ENCODE measurements at places on chromosomes 11 and 22.

- no peak for DNase-seq
These were observed 44.4 kb downstream of the GDPD5 start for GRCh38 chr11:75481223-75481921.

DNA sequence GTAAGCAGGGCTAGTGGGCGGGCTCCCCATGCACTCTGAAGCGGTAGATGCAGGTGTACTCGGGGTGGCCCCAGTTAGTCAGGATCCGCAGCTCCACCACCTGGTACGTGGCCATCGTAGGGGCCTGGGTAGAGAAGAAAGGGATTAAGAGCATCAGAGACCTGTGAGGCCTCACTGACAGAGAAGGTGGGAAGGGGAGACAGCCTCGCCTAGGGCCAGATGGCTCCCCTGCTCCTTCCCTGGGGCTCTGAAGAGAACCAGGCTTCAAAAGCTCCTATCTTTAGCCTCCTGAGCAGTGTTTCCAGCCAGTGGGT, 19.6 kb downstream of the SUN2 start:
- no peak for DNase-seq

- no peak for DNase-seq
These were observed 9.3 kb downstream of the MRPL16 start for GRCh38 chr11:59801160-59801706.

DNA sequence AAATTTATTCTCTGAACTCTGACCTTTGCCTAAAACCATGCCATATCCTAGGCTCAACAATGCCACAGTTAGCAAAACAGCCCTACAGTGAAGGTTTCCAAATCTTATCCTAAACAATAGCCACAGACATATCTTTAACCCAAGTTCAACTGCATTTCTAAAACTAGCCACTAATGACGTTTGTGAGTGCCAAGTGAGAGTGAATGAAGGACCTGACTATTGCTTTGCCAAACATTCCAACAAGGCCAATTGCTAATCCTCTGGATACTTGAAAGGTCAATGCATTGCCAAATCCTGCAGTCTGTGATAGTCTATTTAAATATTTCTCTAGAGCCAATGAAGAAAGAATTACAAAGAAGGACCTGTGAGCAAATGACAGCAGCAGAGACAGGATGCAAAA, 2.5 kb upstream of the OR4C45 start:
- no peak for DNase-seq

GRCh38 chr22:21009638-21010425, 5.1 kb upstream of the P2RX6 start:
- no peak for DNase-seq

DNA sequence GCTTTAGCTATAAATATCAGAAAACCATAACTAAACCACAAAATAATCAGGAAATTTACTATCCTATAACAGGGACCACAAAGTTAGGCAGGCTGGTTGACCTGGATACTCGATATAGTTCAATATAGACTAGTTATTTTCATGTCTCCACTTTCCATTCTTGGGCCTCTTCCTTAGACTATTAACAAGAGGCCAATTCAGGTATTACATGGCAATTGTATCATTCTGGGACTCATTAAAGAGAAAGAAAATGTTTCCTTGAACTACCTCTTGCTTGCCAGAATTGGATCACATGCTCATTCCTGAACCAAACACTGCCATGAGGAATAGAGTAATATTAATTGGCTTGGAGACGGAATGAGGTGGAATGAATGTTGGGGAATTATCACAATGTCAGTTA, 76.0 kb downstream of the EIF3M start:
- DNase-seq = no peak

- DNase-seq = no peak
These were observed 23.1 kb downstream of the PRDM11 start for GRCh38 chr11:45169310-45170072.

GRCh38 chr11:111423250-111423615, 44.2 kb upstream of the POU2AF1 start:
- no peak for DNase-seq

- DNase-seq = no peak
These were observed 8.1 kb downstream of the INPP5J start for GRCh38 chr22:31130873-31131272.

DNA sequence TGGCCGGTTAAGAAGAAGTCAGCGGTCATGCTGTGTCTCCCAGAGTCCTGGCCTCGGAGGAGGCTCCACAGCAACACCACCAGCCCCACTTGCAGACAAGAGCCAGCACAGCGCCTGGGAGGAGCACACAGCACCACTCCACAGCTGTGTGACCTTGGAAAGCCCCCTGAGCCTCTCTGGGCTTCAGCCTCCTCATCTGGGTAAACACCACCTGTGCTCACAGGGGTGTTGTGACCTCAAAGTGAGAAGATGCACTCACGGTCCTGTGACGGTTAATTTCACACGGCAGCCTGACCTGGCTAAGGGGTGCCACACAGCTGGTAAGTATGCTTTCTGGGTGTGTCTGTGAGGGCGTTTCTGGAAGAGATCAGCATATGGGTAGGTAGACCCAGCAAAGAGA, 54.7 kb downstream of the PHF21B start:
- DNase-seq = no peak

DNA sequence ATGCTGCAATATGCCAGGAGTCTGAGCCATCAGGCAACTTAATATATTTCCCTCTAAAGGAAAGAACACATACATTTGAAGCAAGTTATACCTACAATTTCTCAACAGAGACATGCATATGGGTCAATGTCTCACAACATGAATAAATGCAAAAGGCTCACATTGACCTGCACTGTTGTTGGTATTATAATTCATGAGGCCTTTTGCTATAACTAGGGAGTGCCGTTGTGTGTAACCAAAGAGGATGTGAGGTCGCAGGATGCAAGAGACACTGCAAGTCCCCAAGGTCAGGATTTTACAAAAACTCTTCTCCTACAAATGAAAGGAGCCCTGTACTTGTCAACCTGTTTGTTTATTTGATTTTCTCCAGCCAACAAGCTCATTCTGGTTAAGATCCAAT, 250.5 kb downstream of the LARGE1 start:
- DNase-seq = no peak

- no peak for DNase-seq
These were observed 127.7 kb upstream of the MTNR1B start for GRCh38 chr11:92841719-92842118.

- no peak for DNase-seq
These were observed 1074.9 kb downstream of the FAM181B start for GRCh38 chr11:81658722-81659121.

DNA sequence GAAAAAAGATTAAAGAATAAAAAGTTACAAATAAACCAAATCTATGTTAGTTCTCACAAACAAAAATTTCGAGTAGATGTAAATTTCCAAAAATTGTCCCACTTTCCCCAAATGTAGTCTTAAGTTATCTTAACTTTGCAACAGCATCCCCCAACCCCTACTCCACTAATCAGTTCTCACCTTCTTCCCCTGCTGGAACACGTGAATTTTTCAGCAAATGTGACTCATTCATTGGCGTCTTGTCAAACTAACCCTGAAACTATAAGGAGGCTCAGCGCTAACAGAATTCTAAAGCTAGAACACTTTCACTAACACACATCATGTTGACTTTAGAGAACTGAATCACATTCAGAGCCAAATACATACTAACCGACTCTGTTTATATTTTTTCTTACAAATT, 46.1 kb downstream of the PHF21A start:
- no peak for DNase-seq

GRCh38 chr22:37607010-37607934, 1.4 kb upstream of the GGA1 start:
- DNase-seq = peak; percentile 89

- no peak for DNase-seq
These were observed 325.1 kb upstream of the MPPED2 start for GRCh38 chr11:30911247-30911646.

DNA sequence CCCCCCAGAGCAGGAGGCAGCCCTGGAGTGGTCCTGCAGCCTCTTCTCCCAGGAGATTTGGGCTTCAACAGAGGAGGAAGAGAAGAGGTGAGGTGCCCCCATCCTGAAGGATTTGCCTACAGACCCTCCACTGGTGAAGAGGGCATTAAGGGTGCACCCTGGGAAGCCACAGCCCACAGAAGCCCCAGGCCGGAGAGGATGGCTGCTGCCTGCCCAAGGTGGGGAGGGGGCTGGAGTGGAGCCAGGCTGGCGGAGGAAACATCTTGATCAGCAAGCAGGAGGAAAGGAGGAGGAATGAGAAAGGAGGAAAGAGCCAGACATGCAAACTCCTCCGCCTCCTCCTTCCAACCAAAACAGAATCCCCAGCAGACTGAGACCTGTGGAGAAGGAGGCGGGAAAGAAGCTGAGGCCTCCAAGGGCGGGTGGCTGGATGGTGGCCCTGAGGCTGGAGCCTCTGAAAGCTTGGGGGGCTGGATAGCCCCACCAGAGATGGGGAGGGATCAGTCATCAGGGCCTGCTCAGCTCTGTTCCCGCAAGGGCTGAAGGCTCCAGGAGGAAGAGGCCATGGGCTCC, 31.3 kb downstream of the ARRB1 start:
- DNase-seq = no peak

DNA sequence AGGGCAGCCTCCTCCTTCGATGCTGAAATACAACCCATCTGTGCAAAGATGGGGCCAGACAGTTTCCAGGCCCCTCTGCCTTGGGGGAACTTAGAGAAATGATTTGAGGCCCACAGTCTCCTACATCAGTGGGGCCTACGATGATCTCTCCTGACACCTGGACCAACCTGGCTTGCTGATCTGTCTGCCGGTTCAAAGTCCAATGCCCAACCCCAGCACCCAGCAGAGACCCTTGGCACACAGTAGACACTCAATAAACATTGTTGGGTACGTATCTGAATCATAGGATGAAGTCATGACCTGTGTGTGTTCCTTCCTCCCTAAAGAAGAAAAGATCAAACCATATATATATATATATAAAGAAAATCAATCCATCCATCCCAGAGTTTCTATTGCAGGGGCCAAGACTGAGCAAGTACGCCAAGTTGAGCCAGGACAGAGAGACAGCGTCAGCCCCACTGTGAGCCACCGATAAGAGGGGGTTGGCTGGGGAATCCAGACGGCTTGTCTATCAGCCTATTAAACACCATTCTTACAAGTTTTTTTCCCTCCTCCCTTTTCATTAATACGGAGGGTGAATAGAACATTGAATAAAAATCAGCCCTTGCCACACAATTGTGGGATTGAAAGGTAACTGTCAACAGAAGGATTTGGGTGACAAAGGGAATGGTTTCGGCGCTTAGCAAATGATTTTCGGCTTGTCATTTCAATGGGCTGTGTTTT, 244.1 kb downstream of the MN1 start:
- no peak for DNase-seq

DNA sequence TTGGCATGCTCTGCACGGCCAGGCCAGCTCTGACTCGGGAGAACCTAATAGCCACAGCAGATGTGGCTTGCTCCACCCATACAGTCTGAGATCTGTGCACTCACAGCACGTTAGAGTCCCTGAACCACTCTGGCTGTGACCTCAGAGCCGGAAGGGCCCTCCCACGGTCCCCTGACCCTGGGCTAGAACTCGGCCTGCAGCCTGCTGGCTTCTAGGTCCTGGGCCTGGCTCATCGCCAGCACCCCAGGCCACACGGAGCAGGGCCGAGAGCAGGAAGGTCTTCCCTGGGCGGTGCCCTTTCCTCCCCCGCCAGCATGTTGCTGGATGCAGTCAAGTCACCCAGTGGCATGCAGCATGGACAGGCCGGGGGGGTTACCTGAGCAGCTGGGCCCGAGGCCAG, 35.3 kb upstream of the TTLL12 start:
- DNase-seq = no peak

DNA sequence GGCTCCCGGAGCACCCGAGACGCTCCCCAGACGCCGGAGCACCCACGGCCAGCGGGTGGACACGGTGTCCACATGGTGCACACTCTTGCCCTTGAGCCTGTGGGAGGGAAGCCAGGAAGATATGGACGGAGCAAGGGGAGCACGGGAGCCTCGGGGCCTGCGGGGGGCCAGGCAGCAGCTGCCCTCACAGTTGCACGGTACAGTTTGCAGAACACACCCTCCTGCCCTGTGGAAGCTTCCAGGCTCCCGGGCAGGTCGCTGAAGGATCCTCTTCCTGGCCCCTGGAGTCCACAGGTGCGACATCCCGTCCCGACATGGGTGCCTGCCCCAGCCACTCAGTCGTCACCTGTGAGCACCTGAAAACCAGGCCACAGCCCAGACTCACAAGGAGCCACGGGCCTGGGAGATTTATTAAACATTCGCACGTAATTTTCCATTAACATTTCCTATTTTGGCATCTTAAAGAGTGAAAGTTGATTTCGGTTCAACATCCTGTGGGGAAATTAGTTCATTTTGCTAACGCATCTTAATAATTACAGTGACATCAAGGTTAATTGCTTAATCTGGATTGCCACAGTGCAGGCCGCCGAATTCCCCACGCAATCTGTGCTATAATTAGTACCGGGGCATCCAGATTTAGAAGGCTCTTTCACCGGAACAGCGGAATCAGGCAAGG, 253.3 kb downstream of the BRD1 start:
- DNase-seq = no peak

DNA sequence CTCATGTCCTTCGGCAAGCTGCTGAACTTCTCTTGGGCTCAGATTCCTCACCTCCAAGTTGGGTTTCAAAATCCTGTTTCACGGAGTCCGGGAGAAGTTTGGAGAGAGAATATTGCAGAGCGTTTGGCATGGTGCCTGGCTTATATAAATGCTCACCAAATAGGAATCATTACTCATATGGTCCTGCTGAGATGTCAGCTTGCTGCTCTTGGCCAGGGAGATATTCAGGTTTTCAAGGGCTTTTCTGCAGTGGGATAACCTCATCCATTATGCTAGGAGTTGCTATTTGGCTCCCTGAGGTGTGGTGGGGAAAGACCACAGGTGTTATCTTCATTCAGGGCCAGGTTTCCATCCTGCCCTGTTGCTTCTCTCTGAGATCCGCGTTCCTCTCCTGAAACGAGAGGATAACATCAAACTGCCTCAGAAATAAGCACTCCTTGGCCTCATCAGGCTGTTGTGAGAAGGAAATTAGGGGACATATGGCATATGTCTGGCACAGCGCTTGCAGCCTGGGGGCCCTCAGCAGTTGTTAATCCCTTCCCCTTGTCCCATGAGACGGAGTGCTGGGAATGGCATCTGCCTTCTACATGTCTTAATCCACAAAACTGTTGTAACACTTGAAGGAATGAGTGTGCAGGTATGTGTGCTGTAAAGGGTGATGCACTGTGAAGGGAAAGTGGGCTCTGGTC, 29.9 kb upstream of the ACER3 start:
- DNase-seq = no peak

DNA sequence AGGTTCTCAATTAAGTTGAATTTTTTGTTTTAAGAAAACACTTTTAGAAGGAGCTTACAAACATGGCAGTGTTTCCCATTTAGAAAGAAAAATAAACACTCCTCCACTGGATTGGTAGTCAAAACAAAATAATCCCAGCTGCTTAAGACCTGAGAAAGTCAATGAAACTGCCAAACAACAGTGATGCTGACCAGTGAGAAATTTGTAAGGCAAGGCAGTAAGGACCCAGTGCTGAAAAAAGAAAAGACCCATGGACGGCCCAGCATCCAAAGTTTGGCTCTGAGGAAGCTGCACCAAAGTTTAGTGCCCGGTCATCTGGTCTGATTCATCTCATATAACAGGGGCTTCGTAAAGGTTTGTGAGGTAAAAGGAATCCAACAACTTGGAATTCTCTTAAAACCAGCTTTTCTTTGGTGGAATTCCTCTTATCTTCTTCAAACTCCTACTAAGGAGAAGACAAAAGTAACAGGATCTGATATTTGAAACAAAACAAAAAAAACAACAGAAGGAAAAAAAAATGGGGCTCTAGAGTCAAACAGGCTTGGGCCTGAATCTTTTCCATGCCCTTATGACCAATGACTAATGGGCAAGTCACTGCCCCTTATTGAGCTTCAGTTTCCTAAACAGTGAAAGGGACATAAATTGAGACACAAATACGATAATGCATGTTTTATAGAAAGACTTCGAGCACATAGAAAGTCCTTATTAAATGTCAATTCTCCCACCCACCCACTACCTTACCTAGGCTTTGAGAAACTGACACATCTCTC, 383.0 kb upstream of the NARS2 start:
- no peak for DNase-seq

All from stimulated activated CD4-positive, alpha-beta T cell treated with anti-CD3 and anti-CD28 coated beads, Interleukin-2, amount 100 ng/mL, for 48 hours (primary cell).